ENCODE measurements at places on chromosomes 2 and 18. TPM values are rescaled to one million over a fixed set of nuclear protein-coding genes. Genes with fewer than 3 reads are reported as not detected.

Gene CELF4
- total RNA-seq: not detected

Gene INHA
- not detected for total RNA-seq

Gene MAP3K19
- not detected for total RNA-seq

Gene RBM43
- total RNA-seq: 8.2 TPM

Gene PID1
- total RNA-seq: not detected

Gene ZFAND2B
- total RNA-seq: 60.2 TPM

Gene ANKRD62
- total RNA-seq: not detected

Gene DNAJC5G
- not detected for total RNA-seq

Gene ABCB11
- not detected for total RNA-seq

Gene ASXL3
- not detected for total RNA-seq

Gene SP5
- not detected for total RNA-seq

Gene UBE2F
- total RNA-seq: 71.4 TPM

Gene KCNG2
- not detected for total RNA-seq

Gene AQP12B
- not detected for total RNA-seq

Gene GPR55
- 9.2 TPM for total RNA-seq

Gene CAVIN2
- not detected for total RNA-seq

Gene GEN1
- total RNA-seq: 43.7 TPM

Gene ERFE
- not detected for total RNA-seq

Gene SANBR
- 11.6 TPM for total RNA-seq

Gene DLX2
- total RNA-seq: not detected

Gene GALNT5
- total RNA-seq: not detected

Gene CYP27C1
- total RNA-seq: not detected

Gene CFAP221
- total RNA-seq: not detected

Gene TBC1D8
- total RNA-seq: 0.50 TPM

Gene ANKZF1
- total RNA-seq: 92.0 TPM

Gene MSH2
- 51.8 TPM for total RNA-seq

Gene CRACDL
- total RNA-seq: 0.22 TPM

Gene CCDC141
- 10.8 TPM for total RNA-seq

Gene PSMD14
- 56.1 TPM for total RNA-seq

Gene PTPRN
- not detected for total RNA-seq

Gene ACADL
- not detected for total RNA-seq

Gene C1QL2
- not detected for total RNA-seq

Gene OSR1
- total RNA-seq: not detected

Measured in activated CD4-positive, alpha-beta T cell treated with anti-CD3 and anti-CD28 coated beads, Interleukin-2, amount 10 ng/mL, durations not matched to agents 7 days and 5 days (primary cell).